ENCODE measurements at places on chromosomes 12 and 14.

GRCh38 chr12:120761519-120761934, 35.9 kb downstream of the ACADS start:
- no peak for DNase-seq

GRCh38 chr12:32298917-32299316, 100.4 kb upstream of the FGD4 start:
- DNase-seq, result no peak

DNA sequence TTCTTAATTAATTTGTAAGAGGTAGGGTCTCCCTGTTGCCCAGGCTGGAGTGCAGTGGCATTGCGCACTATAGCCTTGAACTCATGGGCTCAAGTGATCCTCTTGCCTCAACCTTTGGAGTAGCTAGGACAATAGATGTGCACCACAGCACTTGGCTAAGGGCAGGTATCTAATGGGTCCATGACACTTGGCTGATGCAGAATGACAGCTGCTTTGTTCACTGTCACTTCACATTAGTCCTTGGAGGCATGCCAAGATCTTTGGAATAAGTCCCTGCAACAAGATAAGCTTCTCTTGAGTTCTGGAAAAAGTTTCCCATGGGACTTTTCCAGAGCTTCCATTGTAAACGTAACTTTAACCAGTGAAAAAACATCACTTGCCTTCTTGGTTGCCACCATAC, 23.4 kb downstream of the COQ6 start:
- DNase-seq, result no peak

GRCh38 chr14:99955826-99956455, 109.3 kb upstream of the EVL start:
- no peak for DNase-seq

DNA sequence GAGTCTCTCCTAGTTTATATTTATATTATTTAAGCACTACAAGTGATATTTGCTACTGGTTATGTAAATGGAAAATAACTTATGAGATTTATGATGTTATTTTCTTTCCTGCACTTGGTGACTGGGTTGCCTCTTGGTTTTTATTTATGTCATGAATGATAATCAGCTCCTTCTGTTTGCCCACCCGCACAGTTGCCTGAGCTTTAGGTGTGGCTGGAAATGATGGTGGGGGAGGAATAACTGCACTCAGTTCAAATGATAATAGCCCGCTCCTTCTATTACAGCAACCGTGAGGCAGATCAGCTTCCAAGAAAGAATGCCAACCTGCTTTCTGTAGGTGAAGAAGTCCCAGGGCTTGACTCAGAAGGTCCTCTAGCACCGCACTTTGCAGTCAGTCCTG, 190.2 kb upstream of the CAND1 start:
- no peak for DNase-seq

DNA sequence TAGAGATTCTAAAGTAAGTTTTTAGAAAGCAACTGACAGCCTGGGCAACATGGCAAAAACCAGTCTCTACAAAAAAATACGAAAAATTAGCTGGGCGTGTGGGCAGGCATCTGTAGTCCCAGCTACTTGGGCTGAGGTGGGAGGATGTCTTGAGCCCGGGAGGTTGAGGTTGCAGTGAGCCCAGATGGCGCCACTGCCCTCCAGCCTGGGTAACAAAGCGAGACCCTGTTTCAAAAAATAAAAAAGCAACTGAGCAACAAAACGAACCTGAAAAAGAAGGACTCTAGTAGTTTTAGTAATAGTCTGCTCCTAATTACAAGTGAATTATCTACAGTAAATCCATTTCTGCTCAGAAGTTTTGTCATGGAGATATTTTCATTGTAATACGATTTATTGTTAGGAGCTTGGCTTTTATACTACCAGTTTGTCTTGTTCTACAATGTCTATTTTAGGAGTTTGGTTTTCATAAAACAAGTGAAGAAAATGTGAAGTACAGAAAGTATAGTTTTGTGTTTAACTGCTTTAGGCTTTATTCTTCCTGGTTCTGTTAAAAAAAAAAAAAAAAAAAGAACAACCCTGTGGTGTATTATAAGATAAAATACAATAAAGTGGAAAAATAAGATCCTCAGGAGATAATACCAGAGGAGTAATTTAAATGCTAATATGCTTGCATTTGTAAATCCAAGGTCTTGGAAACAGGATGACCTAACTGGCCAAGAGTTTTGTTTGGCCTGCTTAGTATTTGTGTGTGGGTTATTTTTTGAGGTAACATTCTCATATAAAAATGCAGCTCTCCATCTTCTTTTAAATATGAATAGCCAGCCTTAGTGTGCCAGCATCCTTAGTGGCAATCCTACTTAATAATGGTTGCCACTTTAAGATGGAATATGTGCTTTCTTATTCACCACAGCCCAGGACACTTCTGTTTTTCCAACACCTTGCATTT, 2.8 kb downstream of the TMX1 start:
- DNase-seq, result no peak

GRCh38 chr12:30095511-30095910, 311.8 kb upstream of the TMTC1 start:
- DNase-seq, result no peak

GRCh38 chr12:121390856-121391255, 9.1 kb upstream of the RNF34 start:
- DNase-seq, result no peak

DNA sequence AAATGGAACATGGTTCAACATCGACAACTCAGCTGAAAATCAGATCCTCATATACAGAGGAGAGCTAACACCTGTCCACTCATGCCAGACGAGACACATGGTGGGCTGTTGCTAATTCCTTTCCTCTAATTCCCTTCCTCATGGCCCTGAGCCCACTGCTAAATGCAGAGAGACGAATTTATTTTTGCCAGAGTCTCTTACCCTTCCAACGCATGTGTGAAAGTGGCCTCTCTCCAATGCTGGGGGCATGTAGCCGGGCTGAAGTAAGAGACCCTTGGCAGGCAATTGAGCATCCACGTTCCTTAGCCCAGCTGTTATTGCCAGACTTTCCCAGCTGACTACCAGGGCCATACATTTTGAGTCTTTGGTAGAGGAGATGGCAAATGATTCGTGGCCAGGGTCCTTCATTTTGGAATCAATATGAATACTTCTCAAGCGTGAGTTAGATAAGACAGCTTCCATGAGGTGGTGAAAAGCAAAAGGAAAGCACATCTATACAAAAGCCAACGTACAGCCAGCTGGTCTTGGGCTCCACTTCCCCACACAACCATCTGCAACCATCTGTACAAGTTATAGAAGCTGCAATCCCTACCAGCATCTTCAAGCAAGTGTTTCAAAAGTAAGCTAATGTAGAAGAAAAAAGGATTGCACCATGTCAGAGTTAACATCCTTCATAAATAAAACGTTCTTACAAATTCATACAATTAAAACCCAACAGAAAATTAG, 28.6 kb downstream of the CORO1C start:
- DNase-seq, result no peak

- no peak for DNase-seq
Observed at GRCh38 chr14:29918981-29919380, 8.7 kb downstream of the PRKD1 start.

DNA sequence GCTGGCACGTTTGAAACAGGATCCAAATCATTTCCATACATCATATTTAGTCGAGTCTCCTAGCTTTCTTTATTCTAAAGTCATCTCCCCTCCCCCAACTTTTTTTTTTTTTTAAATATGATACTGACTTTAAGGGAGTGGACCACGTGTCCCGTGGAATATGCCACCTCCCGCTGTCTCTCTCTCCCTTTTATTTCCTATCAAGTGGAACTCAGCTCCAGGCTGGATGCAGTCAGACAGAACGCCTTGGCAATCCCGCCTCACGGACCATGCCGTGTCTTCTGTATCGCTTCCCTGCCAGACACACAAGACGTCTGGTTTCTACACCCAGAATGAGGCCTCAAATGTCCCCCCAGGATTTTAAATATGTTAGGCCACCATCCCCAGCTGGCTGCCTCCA, 21.2 kb downstream of the BCL7A start:
- DNase-seq, result no peak

- no peak for DNase-seq
Observed at GRCh38 chr14:89283327-89284060, 133.5 kb downstream of the FOXN3 start.

DNA sequence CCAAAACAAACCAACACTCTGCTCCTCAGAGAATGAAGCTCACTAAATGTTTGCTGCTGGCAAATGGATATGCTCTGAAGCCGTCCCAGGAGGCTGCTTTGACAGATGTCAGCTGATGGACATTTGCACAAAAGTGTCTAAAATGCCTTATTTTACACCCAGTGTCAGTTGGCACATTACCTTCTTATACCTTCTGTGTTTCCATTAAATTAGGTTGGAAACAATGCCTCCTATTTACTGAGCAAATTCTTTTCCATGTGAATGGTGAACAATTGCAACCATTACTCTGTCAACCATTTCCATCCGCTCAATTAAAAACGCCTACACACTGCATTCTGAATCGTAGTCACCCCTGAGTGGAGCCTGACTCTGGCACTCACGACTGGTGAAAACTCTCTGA, 1679.9 kb upstream of the FLRT2 start:
- DNase-seq, result no peak

DNA sequence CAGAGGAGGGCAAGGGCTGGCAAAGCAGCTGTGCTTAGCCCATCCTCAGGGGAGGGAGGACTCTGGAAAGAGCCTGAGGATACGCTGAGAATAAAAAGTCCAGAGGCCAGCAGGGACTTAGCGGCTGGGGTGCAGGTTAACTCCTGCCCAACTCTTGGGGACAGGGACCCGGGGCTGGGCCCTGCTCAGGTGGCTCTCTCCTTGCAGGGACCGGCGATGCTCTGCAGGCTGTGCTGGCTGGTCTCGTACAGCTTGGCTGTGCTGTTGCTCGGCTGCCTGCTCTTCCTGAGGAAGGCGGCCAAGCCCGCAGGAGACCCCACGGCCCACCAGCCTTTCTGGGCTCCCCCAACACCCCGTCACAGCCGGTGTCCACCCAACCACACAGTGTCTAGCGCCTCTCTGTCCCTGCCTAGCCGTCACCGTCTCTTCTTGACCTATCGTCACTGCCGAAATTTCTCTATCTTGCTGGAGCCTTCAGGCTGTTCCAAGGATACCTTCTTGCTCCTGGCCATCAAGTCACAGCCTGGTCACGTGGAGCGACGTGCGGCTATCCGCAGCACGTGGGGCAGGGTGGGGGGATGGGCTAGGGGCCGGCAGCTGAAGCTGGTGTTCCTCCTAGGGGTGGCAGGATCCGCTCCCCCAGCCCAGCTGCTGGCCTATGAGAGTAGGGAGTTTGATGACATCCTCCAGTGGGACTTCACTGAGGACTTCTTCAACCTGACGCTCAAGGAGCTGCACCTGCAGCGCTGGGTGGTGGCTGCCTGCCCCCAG, 2.8 kb downstream of the B3GNT4 start:
- no peak for DNase-seq

- no peak for DNase-seq
Observed at GRCh38 chr14:26939755-26940154, 341.9 kb upstream of the NOVA1 start.

DNA sequence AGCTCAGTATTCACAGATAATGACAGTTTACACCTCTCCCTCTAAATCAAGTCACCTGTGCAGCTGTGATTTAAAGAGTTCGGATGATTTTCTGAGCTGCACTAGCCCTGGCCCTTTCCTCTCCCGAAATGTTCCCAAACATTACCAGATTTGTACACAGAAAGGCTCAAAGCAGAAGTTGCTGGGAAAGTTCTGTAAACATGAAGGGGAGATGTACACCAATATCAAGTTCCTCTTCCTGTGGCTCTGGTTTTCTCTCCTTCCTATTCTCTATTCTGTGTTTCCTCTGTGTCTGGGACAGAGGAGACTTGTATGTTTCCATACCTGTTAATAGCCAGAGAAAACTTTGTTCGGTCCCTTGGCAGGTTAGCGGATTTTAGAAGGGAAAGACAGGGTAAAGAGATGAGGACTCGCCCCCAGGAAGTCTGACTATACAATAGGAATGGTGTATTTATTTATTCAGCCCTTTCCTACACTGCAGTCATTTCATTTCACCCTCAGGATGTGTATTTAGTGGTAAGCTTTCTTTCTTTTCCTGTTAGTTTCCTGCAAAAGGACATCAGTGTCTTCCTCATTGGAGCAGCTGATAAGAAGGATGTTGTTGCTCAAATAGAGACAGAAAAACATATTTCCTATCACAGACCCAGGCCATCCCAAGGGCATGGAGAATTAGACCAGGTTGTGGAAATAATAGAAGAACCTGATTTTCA, 7.6 kb upstream of the NUMB start:
- no peak for DNase-seq

DNA sequence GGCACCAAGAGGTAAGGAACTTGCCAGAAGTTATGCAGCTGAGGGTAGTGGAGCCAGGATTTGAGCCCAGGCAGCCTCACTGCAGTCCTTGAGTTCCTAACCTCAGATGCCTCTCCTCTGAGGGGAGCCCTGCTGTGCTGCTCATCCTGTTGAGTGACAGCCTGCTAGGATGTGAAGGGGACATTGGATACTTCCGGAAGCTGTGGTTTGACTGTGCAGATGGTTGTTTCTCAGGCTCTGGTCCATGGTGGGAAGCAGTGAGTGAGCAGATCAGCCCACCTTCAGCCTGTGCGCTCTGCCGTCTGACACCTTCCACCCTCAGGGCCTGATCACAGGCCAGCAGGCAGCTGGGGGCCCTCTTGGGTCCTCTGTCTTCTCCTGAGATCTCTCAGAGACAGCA, 253.2 kb downstream of the CACNA1C start:
- DNase-seq, result no peak

GRCh38 chr12:25811656-25812126, 146.8 kb upstream of the RASSF8 start:
- no peak for DNase-seq

DNA sequence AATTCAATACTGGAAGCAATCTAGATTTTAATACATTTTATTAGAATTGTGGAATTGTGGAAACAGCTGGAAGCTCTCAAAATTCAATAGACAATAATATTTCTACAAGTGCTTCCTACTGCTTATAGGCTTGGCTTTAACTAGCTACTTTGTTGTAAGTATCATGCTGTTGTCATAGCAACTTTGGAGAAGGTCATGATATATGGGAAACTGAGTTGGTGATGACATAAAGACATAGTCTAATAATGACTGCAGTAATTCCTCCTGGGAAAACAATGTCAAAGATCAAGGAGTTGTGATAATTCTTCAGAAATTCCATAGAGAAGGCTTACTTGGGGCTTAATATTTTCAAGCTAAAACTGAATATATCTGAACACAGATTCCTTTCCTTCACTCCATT, 266.6 kb downstream of the KIF21A start:
- no peak for DNase-seq
